Stimulated activated CD4-positive, alpha-beta T cell treated with anti-CD3 and anti-CD28 coated beads, Interleukin-1b, Interleukin-23, amount 100 ng/mL, for 1 hour (primary cell): ENCODE measurements at places on chromosomes 7 and 10.

GRCh38 chr10:26573674-26574073 is 123.8 kb upstream of the PDSS1 start:
- DNase-seq = no peak

DNA sequence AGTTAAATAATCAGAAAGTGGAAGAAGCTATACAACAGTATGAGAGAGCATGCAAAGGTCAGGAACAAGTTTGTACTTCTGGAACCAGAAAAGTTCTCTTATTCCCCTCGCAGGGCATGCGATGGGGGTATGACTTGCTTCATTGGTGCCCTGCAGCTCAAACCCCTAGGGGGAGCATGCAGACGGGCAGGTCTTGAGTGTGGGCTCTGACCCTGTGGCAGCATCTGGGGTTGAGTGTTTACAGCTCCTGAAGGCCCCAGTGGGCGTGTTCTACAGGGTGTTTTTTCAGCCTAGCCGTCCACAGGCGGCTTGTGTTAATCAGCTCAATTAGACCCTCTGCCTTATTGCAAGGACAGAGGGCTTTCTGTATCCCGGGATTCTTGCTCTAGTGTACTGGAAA is 44.5 kb downstream of the KIF20B start:
- no peak for DNase-seq

DNA sequence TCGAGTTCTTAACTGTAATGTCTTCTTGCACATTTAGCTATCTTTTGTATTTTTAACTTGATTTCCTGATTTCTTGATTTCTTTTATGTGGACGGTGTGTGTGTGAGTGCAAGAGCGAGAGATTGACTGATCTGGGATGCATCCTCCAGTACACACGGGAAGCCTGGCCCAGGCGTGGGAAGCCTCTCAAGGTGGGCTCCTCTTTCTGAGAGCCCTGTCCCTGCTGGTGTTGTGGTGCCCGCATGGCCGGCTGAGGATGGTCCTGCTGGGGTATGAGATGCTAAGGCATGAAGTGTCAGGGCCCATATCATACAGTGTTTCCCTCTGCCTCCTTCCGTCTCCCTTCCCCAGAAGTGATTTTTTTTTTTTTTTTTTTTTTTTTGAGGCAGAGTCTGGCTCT is 130.8 kb upstream of the TCERG1L start:
- DNase-seq = no peak

DNA sequence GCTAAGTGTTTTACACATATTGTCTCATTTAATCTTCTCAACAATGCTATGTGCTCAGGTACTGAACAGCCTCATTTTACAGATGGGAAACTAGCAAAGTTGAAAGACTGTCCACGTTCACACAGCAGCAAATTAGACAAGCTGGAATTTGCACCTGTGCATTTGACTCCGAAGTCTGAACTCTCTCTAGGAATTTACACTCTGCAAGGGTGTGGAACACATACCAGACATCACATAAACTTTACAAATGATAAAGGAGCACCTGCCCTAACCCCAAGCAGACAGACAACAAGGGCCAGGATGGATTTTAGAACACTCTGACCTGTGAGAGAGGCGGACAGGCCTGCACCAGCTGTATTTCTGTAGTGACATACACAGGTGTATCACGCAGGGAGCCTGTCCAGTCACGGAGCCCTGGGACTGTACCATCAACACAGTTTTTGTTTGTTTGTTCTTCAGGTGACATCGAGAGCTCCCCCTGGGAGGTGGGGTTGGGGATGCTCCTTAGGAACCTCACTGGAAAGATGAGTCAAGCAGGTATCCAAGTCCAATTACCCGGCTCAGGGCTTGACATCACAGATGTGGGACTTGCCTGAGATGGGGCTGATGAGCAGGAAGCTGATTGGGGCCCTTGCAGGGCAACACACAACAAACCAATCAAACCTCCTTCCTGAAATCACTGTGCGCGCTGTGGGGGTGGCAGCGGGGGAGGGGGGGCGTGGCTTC is 31.0 kb downstream of the MKI67 start:
- no peak for DNase-seq

- DNase-seq = no peak
Measured at GRCh38 chr7:152081088-152081487, 55.6 kb downstream of the GALNT11 start.

DNA sequence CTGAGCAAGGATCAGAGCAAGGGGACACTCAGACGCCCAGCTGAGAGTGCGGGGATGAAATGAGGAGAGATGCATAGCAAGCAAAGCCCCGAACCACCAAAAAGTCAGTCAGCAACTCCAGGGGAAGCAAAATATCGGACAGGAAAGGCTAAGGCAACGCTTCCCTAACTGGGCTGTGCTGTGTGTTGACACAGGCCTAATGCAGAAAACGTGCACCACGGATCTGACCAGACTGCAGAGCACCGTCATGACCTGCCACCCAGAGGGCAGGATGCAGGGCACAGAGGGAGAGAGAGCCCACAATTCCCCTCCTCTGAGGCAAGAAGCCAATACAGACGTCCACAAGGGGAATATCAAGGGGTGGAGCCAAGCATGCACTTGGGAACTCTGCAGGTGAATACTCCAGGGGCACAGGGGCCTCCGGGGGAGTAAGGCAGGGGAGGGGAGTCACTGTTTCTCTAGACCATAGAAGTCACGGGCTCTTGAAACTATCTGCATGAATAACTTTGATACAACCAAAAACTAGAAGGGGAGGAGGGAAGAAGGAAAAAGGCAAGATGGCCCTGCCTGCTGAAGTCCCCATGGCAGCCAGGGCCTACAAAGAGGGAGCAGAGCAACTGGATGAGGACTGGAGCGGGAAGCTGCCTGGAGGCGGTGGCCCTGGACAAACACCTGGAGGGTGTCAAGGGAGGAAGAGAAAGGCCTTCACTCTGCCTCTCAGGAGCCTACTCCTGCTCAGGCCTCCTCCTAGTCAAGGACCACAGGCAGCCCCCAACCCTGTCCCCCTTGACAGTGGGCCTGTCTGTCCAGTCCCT is 26.2 kb downstream of the GRID1 start:
- DNase-seq = no peak

GRCh38 chr10:91925022-91925320 is 1.4 kb downstream of the BTAF1 start:
- no peak for DNase-seq

DNA sequence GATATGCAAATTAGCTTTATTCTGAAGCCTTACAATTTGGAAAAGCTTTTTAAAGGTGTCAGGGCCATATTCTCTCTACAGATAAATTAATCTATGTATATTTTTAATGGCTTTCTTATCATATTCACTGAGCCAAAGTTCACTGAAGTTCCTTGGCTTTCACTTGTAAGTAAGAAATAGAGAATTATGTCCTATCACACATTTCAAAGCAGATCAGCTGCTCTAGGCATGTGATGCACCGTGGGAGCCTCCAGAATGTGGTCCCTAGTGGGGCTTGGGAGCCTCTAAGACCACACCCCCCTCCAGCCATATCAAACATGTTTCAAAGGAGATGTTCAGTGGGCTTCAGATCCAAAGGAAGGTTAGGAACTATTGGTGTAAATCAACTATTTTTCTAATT is 51.5 kb downstream of the LAMB4 start:
- no peak for DNase-seq

- no peak for DNase-seq
Measured at GRCh38 chr10:42937649-42938180, 139.2 kb upstream of the RET start.

DNA sequence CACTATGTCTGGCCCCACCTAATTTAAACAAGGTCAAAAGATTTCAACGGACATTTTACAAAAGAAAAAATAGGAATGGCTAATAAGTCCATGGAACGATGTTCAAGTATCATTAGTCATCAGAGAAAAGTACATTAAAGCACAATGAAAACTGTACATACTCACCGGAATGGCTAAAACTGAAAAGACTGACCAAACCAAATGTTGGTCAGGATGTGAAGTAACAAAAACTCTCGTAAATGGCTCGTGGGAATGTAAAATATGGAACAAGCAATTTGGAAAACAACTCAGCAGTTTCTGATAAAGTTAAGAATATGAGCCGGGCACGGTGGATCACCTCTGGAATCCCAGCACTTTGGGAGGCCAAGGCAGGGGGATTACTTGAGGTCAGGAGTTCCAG is 65.7 kb upstream of the PARD3 start:
- DNase-seq = no peak

DNA sequence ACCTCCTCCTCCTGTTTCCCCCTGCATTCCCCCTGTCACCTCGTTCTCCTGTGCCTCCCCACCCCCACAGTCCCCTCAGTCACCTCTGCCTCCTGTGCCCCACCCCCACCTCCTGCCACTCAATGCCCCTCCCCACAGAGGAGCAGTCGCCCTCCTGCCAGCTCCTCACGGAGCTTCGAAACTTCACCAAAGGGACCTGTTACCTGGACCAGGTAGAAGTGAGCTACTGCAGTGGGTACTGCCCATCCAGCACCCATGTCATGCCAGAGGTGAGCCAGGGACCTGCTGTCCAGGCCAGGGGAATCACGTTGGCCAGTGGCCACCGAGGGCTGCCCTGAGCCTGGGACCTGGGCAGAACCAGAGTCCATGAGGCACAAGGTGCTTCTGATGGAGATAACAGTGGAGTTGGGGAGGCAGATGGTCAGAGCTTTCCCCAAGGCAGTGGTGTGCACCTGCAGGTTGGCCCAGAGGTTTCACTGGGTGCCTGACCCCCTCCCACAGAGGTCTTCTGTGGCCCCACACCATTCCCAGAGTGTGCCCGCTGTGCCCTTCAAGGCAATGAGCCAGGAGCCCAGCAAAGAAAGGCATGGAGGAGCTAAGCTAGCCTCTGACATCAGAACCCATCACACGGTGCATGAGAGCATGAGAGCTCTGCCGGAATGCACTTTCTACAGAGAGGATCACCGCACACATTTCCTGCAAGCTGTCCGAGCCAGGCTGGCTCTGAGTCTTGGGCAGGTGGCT is 7.0 kb upstream of the ZNF862 start:
- DNase-seq = no peak

GRCh38 chr7:138943061-138943460 is 38.1 kb downstream of the KIAA1549 start:
- no peak for DNase-seq

- no peak for DNase-seq
Measured at GRCh38 chr10:4488904-4489303, 337.1 kb upstream of the AKR1E2 start.

DNA sequence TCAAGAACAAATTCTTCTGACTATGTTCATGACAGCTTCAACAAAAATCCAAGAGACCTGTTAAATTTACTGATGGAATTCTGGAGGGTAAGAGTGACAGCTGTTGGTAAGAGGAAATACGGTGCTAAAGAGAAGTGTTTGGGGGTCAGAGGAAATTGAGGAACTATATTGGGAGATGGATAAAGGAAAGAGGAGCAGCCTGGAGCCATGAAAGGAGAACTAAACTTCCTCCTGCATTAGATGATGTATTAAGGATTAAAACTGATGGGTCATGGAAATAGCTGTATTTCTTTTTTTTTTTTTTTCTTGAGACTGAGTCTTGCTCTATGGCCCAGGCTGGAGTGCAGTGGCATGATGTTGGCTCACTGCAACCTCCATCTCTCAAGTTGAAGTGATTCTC is 95.3 kb downstream of the HERPUD2 start:
- DNase-seq = no peak

DNA sequence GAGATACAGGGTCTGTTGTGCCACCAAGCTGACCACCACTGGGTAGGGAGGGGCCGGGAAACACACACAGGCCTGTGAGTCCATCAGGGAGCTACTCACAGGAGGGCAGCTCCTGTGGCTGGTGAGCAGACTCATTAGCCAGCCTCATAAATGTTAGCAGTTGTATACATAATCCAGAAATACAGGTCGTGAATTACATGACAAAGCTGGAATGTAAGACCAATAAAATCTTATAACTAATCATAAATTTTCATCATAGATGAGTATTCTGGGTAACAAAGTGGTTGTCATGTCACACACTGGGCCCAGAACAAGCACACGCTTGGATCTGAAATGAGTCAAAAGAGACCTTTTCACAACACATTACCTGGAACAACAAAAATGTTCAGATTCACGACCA is 642.6 kb upstream of the AUTS2 start:
- no peak for DNase-seq

DNA sequence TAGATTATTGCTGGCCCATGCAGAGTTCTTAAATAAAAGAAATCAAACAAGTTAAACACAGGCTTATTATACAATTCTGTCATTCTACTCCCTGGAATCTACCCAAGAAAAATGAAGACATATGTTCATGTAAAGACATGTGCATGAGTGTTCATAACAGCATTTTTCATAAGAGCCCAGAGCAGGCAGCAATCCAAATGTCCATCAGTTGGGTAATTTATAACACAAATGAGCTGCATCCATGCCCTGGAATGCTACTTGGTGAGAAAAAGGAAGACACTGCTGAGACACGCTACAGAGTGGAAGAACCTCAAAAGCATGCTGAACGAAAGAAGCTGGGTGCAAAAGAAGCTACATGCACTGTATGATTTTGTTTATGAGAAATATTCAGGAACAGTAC is 342.6 kb downstream of the TCERG1L start:
- no peak for DNase-seq

- DNase-seq = no peak
Measured at GRCh38 chr10:24442234-24442633, 233.3 kb downstream of the KIAA1217 start.

- DNase-seq = no peak
Measured at GRCh38 chr10:95321554-95322301, 30.9 kb upstream of the PDLIM1 start.
